Hepatic stellate cell (primary cell): ENCODE measurements at places on chromosomes 2 and 18.

DNA sequence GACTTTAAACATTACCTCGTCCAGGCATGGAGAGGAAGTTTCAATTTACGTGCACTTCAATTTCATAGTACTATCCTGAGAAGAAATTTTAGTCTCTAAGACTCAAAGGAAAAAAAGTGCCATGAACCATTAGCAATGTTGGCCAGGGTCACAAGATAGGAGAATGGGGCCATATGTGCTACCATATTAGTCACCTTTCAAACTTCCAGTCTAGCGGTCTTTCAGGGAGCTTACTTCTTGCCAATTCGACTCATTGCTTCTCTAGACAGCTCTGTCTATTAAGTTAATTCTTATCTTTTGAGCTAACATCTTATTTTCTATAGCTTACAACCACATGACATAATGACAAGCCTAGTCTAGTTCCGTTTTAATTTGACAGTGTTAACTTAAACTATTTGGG lies 129.1 kb downstream of the ANKRD44 start:
- no peak for DNase-seq

DNA sequence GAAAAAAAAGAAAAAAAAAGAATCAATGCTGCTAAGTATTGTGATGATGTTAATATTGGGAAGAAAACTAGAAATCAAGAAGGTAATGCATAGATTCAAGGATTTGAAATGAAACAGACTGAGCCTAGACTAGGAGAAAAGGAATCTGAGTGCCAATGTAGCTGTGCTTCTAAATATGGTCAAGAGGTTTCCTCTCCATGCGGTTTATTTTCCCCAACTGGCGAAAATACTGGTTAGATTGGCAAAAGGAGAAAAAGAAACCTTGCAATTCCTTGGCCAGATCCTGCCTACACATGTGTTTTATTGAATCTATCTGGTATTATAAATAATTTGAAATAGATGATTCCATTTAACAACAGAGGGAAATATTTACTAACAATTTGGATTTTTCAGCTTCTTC lies 5.7 kb downstream of the SCN3A start:
- DNase-seq: no peak

GRCh38 chr2:70529610-70530009 lies 24.0 kb downstream of the TGFA start:
- DNase-seq: no peak

- no peak for DNase-seq
Measured at GRCh38 chr2:14909795-14910194, 277.3 kb downstream of the LRATD1 start.

DNA sequence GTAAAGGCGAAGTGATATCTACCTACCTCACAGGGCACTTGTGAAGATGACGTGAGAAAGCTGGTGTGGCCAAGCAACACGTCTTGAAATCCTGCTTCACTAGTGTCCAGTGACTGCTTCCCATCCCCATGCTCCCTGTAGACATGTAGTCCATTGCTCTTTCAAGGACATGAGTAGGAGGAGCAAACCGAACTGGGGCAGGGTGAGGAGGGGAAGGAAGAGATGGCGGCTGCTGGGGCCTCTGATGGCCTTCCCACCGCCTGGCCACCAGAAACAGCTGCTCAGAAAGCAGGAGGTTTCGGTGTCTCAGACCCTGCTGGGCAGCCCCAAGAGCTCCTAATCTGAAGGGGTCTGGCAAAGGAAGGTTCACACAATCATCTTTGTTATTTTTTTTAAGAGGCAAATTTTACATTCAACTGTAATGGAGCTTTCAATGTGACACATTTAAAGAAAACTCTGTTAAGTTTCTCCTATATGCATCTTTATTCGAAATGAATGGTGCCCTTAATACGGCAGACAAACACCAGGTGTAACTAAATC lies 14.7 kb downstream of the CPLX4 start:
- DNase-seq: no peak

- no peak for DNase-seq
Measured at GRCh38 chr18:79604205-79604912, 75.2 kb upstream of the CTDP1 start.

- DNase-seq: no peak
Measured at GRCh38 chr2:175892046-175892445, 110.0 kb downstream of the LNPK start.
